Coronary artery (tissue), 2 donors: ENCODE measurements at places on chromosomes 2 and 18.

- no peak for DNase-seq
Observed at GRCh38 chr18:26134107-26134506, 438 bp downstream of the PSMA8 start.

DNA sequence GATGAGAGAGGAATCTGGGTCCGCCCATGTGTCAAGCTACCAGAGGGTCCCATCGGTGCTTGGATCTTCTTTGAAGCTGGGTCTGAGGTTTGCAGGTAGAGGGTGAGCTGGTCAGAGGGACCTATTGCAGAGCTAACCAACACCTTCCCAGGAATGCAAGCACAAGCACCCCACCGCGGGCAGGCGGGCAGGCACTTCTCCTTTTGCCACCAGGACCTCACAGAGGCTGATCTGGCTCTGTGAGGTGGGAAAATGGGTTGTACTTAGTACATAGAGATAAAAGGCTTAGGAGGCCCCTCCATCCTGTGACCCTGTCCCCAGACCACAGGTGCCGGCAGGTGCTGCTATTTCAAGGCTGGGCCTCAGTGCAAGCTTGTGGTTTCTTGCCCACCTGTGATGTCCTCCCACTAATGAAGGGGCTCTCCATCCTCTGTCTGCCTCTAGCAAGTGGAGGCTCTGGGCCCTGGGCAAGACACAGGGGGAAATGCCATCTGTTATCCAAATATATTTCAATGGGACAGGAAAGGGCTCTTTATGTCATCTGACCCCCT is 31.4 kb upstream of the IL37 start:
- no peak for DNase-seq

DNA sequence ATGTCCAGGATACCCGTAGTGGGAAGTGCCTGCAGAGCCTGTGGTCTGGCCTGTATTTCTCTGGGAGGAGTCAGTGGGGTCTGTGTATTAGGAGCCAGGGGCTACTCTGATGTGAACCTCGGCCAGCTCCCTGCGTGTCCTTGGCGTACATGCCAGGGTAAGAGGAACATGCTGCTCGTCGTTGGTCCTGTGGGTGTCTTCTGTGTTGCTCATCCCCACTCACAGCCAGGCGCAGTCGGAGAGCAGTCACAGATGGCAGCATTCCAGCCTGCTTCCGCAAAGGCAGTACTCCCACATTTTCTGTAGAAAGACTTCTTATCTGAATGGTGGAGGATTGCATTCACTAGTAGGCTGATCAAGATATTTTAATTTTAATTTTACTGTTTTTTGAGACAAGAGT is 84.9 kb downstream of the DGKD start:
- no peak for DNase-seq

DNA sequence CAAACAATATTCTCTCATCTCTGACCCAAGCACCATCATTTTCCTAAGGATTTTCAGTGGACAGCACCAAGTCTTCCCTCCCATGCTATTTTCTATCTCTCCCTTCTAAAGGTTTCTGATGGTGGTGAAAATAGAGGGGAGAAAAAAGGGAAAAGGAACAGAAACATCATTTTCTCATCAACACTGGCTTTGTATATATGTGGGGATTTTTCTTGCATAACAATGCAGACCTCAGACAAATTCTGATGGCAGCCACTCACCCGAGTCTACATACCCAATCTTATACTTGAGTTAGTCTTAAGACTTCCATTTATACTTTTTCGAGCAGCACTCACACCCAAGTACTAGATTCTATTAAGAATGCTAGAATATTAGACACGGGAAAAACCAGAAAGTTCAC is 95.8 kb downstream of the TMEM163 start:
- no peak for DNase-seq

DNA sequence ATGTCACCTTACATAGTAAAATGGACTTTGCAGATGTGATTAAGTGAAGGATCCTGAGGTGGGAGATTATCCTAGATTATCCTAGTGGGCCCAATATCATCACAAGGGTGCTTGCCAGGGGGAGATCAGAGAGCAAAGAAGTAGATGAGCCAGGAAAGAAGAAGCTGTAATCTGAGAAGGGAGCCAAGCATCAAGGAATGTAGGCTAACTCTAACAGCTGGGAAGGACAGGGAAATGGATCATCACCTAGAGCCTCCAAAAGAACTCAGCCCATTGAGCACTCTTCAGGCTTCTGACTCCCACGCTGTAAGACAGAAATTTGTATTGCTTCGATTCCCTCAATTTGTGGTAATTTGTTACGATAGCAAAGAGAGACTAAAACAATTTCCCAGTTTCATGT is 309.9 kb downstream of the LRP1B start:
- DNase-seq = no peak

DNA sequence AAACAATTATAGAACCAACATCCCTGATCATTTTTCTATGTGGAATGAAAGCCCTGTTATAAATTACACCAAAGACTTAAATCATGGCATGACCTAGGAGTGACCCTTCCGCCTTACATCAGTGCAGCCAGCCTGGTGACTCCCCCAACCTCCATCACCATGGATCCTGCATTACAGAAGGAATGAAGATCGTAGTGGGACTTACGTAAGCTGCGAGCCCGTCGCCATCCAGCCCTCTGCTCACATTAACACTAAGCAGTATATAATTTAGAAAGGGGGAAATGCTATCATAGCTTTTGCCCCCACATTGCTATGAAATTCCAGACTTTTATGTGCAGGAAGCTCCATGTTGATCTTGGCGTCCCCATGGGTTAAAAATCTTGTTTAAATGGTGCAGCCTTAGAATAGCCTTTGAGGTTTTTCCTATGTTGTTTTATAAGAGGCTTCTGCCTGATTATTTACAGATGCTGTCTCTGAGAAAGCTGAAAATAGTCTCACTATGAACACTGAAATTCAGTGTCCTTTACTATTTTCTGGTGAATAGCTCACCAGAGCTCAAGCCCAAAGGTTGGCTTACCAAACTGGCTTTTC is 76.3 kb downstream of the COLEC12 start:
- DNase-seq = no peak

GRCh38 chr2:75044291-75044690 is 85.8 kb downstream of the POLE4 start:
- DNase-seq = no peak

- no peak for DNase-seq
Observed at GRCh38 chr18:55779691-55780585, 191.9 kb upstream of the TCF4 start.

DNA sequence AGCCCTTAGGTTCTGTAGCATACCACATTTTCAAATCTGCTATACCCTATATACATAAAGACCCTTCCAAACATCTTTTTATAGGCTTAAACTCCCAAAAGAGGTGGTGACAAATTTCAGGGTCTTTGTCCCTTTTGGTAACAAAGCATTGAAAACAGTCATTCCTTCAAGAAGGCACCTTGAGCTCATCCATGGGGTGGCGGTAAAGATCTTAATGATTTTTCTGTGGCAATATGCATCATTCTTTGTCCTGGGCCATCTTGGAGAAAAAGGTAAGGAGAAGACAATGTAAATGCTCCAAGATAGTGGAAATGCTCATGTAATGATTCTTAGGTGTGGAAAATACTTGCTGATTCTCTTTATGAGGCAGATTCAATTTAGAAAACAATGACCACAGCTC is 890.5 kb downstream of the CNTNAP5 start:
- DNase-seq = no peak

DNA sequence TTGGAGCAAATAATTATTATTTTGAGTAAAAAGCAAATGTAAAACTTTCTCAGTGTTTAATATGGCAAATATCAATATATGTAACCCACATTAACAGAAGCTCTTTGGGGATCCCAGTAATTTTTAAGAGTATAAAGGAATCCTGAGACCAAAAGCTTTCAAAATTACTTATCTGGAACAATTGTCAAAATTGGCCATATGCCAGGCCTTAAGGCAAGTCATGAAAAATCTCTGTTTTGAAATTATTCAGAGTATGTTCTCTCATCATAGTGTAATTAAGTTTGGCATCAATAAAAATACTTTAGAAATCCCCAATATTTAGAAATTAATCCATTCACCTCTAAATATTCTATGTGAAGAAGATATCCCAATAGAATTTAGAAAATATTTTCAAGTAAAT is 225.3 kb upstream of the ARL4C start:
- no peak for DNase-seq

- DNase-seq = no peak
Observed at GRCh38 chr2:195563857-195564512, 93.0 kb upstream of the SLC39A10 start.

- no peak for DNase-seq
Observed at GRCh38 chr2:43605851-43606250, 10.0 kb upstream of the THADA start.

DNA sequence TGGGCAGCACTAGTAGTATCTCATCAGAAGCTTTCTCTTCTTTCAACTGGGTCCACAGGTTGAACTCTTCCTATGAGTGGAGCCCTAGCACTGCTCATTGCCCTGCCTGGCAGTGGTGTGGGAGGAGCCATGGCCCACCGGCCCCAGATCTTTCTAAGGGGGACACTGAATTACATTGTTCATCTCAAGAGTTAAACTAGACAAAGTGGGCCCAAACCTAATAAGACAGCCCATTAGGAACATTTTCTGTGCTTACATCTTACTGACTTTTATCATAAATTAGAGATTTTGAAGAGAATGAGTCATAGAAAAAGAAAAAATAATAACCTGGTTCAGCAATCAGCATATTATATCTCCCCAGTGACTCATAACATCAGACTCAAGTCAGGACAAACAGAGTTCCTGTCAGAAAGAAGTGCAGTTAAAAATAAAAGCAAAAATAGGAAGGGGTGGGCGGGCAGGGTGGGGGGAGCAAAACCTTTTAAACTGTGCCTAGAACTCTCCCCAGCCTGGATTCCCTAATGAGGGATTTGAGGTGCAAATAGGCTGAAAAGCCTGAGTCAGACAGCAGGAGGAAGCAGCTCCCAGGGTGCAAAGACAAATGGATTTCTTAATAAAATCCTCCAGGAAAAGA is 161.6 kb upstream of the TRIB2 start:
- no peak for DNase-seq

- no peak for DNase-seq
Observed at GRCh38 chr2:155695505-155695904, 637.0 kb downstream of the NR4A2 start.

GRCh38 chr18:4068552-4069158 is 386.5 kb downstream of the DLGAP1 start:
- no peak for DNase-seq

DNA sequence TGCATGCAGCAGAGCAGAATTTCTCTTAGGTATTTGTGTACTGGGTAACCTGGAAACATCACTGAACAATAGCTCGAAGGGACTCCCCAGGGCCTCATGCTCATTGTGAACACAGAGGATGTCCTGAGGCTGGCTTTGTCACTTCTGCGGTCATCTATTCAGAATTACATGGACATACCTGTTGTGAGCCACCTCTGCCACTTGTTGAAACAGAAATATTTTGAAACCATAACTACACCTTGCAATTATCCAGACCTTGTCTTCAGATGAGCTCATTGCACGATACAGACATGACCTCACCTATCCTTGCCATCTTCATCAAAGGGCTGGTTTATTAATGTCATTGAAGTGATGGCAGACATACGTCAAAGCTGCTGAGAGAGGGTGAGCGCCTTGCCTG is 23.4 kb upstream of the CREG2 start:
- DNase-seq = no peak

DNA sequence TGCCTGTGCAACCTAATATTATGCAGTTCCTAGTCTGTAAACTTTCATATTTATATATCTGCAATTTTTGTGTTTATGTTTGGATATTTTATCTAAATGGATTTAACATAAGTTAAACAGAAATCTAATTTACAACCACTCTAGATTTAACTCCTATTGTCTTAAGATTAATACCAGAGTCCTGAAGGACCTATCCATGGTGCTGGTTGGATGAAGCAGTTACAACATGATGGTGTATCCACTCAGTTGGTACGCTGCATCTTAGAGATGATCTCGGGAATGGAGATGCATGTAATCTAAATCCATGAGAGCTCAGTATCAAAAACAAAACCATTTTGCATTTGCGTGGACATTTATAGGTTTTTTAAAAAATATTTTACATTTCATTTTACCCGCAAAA is 745.9 kb upstream of the SLC8A1 start:
- DNase-seq = no peak

DNA sequence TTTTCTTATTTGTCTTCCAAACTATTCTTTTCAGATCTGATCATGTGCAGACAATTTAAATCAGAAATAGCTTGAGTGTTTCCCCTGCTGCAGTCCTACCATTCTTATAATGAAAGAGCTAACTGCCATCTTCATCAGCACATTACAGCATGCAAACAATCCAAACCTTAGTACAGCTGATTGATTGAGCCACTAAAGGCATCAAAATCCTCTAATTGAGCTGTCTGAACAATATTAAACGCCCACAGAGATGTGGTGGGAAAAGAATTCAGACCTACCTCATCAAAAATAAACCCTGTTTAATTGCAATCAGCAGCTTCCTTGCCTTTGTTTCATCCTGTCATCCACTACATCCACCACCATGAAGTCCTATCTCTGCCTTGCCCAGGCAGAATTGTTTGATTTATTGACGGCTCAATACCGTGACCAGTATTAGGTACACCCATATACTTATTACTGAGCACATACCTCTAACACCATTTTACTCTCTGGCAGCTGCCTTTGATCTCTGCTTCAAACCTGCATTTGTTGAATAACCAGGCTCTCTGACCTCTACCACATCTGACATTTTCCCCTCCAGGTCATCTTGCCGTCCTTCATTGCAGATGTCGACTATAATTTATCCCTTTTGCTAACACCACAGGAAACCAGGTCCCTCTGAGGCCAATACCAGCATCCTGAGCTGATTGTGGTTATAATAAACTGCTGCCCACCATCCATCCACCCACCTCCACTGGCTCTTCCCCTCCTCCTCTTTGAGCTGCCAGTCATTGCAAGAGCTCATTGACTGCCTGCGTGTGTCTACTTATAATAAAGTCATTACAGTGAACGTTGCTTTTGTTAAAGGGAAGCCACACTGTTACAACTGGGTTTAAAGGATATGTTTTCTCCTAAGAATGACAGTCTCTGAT is 78.5 kb downstream of the RBM43 start:
- DNase-seq = no peak

- no peak for DNase-seq
Observed at GRCh38 chr18:77167251-77167650, 34.7 kb upstream of the MBP start.

GRCh38 chr2:237896956-237897355 is 37.5 kb downstream of the RAMP1 start:
- no peak for DNase-seq

DNA sequence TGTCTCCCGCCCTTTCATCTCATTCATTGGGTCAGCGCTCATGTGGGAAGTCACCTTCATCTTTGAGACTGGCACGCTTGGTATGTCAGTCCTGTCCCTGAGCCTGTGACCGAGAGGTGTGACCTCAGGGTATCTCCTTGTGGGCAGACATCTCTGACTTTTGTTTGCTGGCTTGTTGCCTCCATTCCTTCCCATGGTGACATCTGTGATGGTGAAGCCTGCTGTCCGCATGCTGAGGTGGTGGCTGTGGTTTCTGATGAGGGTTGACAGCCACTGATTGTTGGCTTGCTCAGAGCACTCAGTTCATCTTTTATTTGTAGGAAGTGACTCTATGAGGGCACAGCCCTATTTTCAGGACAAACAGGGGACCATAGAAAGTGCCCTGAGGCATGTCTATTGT is 139.2 kb downstream of the SLC4A3 start:
- no peak for DNase-seq

GRCh38 chr2:62187246-62187645 is 8.7 kb upstream of the B3GNT2 start:
- no peak for DNase-seq

GRCh38 chr2:145572238-145572637 is 1052.3 kb upstream of the ZEB2 start:
- no peak for DNase-seq
